ENCODE measurements at places on chromosomes 13 and 19.

GRCh38 chr13:99517577-99517976 lies 16.3 kb downstream of the TM9SF2 start:
- DNase-seq, result no peak

DNA sequence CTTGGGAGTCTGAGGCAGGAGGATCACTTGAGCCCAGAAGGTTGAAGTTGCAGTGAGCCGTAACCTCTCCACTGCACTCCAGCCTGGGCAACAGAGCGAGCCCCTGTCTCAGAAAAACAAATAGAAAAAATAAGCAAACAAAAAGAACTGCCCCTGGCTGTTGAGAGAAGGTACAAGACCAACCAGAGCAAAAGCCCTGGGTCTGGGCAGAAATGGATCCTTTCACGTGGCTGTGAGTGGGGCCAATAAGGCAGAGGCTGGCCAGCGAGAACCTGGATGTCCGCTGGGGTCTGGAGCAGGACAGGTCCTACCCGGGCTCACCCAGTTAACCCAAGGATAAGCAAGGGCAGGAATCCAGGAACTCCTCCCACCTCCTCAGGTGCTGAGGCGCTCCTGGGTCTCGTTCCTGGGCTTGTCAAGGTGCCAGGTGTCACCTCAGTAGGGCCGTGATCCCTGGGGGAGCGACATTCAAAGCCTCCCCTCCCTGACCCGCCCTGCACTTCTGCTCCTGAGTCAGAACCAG lies 4.7 kb upstream of the SLC5A5 start:
- no peak for DNase-seq

GRCh38 chr13:110027470-110028240 lies 241.3 kb upstream of the IRS2 start:
- DNase-seq, result no peak

GRCh38 chr13:46179491-46179908 lies 2.5 kb downstream of the LCP1 start:
- no peak for DNase-seq

DNA sequence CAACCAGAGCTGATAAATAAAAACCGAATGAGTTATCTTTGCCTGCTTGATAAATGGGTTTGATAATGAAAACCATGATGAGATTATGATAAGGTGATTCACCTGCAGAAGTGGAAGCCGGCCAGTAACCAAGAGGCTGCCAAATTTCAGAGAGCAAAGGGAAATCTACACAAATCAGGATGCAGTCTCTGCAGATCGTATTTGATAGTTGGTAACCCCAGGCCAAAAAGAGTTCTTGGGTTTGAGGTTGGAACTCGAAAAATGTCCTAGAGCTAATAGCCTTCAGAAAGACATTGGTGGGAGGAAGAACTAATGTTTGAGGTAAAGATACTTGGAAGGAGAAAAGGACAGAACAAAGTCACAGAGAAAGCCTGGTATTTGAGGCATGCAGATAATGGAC lies 9.6 kb upstream of the LATS2 start:
- DNase-seq, result no peak

DNA sequence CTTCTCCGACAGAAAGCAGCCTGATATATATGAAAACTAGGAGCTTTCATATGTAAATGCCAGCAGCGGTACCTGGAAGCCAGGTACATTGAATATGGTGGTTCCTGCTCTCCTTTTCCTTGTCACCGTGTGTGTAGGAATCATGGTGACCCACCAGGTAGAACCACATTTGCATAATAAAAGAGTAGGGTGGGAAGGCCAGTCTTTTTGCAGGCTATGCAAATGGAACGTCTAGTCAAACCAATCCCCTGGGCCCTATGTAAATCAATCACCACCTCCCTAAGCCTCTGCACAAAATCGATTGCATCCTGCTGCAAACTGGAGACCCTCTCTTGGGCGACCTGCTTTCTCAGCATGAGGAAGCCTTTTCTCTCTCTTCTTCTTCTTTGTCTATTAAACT lies 22.2 kb upstream of the ZNF181 start:
- DNase-seq, result no peak

DNA sequence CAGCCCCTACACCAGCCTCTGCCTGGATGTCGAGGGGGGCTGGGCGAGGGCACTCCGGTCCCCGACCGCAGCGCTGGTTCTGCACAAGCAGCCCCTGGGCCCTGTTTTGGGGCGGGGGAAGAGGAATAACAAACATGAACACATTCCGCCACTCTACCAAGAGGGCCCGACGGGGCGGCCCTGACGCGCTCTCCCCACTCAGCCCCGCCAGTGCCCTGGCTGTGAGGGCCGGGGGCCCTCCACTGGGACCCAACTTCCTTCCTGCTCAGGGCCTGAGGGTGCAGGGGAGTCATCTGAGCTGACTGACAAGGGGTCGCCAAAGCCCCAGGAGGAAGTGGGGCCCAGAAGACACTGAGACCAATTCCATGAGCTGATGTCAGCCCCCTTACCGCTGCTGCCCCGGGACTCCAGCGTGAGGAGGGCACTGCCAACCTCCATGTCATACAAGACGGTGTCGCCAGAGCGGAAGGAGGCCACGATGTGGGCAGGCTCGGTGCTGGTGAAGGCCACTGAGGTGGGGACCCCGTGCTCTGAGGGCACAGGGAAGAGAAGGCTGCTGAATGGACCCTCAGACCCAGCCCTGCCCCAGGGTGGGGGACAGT lies 5.6 kb upstream of the PRKD2 start:
- no peak for DNase-seq

DNA sequence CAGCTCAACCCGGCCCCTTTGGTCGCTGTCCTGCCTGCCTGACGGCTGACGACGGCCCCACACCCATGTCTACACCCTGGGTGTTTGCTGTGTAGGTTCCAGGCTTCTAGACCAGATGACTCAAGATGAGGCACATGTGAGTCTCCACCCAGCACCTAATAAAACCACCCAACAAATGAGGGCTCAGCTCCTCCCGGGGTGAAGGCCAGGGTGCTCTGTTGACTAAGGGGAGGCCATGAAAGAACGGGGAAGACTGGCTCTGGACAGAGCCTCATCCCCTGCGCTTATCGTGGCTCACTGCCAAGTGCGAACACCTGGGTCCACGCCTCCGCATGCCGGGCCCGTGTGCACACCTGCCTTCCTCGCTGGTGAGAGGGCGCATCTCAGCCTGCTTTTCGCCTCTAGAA lies 39.6 kb downstream of the COL4A2 start:
- peak; percentile 98 for DNase-seq

DNA sequence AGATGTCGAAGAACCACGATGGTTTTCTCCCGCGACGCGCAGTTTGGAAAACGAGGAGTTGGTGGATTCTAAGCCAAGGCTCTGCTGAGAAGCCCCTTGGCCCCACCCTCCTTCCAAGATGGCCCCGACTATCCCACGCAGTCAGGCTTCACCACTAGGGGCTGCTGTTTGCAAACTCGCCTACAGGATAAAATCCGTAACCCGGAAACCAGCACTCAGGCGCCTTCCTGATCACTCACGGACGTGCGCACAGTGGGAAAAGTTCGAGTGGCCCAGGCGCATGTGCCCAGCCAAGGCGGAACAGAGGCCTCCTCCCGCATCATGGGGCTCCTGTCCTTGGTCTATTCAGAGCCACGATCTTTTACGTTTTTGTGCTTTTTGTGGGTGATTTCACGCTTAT lies 19.2 kb upstream of the UQCR11 start:
- peak; percentile 58 for DNase-seq

- DNase-seq, result no peak
Measured at GRCh38 chr19:42424345-42424707, 2.9 kb downstream of the LIPE start.

DNA sequence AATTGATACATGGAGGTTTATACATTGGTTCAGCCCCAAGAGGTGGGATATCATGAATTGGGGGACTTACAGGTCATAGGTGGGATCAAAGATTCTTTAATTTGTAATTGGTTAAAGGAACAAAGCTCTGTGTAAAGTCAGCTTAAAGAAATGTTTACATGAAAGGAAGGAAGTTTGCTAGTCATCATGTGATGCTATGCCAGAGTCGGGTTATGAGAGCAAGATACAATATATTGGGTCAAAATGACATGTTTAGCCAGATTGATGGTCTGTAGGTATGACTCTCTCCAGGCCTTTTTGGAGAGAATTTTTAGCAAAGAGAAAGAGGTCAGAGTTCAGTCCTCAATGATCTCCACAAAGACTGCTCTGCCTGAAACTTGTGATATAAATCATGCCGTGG lies 5.3 kb upstream of the CYSLTR2 start:
- DNase-seq, result no peak

DNA sequence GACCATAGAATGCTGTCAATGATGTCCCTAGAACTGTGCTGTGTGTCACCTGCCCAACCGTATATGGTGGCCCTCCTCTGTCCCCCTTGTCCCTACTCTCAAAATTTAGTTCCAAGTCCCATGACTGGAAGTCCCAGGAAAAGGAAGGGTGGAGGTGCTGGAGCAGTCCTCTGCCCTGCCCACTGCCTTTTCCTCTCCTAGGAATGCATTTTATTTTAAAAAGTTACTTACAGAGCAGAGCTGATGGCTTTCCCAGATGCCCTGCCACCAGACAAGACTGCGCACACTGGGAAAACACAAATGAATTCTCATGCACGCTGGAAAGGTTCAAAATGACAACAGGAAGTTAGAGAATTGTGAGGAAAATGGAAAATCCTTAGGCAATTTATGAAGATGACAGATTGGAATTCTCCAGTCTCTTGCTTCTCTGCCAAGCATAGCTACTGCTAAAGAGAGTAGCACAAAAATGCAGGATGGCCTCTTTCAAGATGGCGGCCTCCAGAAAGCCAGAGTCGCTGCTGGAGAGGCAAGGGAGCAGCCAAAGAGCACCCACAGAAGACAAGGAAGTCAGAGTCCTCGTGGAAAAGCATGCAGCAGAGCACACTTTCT lies 117.1 kb upstream of the TSC22D1 start:
- no peak for DNase-seq

DNA sequence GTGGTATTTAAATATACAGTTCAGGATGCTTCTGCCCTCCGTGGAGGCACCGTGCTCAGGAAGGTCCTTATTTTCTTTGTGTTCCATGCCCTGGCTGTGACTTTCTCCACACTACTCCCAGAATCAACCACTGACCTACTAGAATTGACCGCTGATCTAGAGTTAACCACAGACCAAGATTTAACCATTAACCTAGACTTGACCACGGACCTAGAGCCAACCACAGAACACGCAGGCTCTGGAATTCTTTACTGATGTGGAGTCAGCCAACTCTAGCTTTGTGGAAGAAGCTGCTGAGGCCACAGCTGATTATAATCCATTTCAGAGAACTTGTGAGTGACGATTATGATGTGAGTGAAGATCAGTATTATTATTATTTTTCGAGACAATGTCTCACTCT lies 18.0 kb downstream of the GTF2F2 start:
- no peak for DNase-seq

DNA sequence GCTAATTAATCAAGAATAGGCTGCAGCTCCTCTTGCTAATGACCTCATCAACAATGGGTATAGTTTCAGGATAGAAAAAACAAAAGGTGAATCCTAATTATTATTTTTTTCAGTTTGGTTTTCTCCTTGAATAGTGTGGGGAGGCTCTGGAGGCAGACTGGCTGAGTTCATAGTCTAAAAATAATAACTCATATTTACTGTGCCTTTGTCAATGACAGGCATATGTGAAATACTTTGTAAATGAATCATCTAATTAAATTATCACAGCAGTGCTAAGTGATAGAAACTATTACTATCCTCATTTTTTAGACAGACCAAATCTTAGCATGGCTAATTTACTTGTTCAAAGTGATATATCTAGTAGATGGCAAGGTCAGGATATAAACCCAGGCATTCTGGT lies 1261.0 kb upstream of the SLC10A2 start:
- peak; percentile 22 for DNase-seq

DNA sequence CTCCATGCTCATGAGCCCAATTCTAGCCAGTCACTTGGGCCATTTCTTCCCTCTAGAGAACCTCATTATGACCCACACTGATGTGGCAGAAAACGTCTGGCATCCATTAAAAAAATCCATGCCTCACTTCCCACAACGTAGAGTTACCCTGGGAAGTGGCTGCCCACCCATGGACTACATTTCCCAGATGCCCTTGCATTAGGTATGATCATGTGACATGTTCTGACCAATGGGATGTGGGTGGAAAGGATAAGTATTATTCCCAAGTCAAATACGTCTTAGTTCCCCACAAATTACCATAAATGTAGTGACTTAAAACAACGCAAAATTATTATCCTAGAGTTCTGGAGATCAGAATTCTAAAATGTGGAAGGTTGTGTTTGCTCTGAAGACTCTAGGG lies 47.9 kb upstream of the ZNRF4 start:
- DNase-seq, result no peak

DNA sequence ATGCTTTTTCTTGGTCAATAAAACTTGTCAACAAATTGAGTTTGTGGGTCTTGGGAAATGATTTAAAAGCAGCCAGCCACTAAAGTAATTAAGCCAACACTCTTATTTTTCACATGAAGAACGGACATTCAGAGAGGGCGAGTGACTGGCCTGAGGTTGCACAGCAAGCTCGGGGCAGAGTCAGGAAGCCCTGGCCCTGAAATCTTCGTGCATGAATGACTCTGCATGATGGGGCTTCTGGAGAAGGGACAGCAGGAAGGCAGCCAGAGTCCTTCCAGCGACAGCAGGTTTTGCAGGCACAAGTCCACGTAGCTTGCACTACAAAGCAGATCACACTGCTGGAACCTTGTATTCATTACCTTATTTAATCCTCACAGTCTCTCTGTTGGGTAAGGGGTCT lies 232.5 kb downstream of the ZNF536 start:
- no peak for DNase-seq

- DNase-seq, result no peak
Measured at GRCh38 chr13:99756281-99756680, 215.3 kb downstream of the ZIC5 start.

DNA sequence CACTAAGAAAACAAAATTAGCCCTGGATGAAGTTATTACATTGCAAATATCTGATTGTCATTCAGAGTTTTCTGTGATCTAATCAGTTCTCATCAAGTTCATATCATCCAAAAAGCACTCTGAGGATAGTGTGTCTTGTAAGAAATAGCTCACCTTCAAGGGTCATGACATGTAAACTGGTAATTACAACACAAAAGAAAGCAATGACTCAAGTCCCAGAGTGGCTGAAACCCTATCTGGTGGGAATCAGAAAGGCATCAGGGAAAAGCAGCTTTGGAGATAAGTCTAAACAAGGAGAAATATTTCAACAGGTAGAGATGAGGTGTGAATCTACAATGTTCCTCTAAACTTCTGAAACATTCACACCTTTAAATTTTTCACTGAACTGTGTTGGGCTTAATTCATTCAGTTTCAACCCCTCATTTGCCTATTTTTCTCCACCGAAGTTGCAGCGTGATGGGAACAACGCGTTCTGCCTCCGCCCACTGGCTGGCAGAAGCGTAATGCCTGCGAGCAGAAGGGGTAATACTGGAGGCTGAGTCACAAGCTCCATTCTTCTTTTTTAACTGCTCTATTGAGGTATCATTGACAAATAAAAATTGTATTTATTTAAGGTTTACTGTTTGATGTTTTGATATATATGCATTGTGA lies 155.2 kb upstream of the IPO5 start:
- DNase-seq, result peak; percentile 41

DNA sequence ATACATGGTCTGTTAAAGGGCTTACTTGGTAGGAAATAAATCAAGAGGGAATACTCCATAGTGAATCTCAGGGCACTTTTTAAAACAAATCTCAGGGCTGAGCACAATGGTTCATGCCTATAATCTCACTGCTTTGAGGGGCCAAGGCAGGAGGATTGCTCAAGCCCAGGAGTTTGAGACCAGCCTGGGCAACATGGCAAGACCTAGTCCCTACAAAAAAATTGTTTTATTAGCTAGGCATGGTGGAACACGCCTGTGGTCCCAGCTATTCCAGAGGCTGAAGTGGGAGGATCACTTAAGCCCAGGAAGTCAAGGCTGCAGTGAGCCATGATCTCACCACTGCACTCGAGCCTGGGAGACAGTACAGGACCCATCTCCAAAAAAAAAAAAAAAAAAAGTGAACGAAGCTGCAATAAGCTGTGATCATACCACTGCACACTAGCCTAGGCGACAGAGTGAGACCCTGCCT lies 25.2 kb downstream of the ABCC4 start:
- DNase-seq, result peak; percentile 52
